Vein endothelial cell (primary cell): ENCODE measurements at places on chromosomes 6 and 20. TPM values are rescaled to one million over a fixed set of nuclear protein-coding genes. Genes with fewer than 3 reads are reported as not detected.

The C2 gene
- 0.65 TPM in 1 of 2 replicates, not detected in the other for total RNA-seq

The SOX18 gene
- total RNA-seq, result 52.4 and 56.8 TPM in 2 replicates

The GINS1 gene
- 6.2 and 20.5 TPM in 2 replicates for total RNA-seq

The ELOVL2 gene
- not detected in 2 replicates for total RNA-seq

The ALDH8A1 gene
- total RNA-seq, result 0.48 TPM in 1 of 2 replicates, not detected in the other

The PPP1R3G gene
- 0.38 and 0.98 TPM in 2 replicates for total RNA-seq

The COL21A1 gene
- 1.6 and 5.3 TPM in 2 replicates for total RNA-seq

The CALHM6 gene
- 0.33 and 0.48 TPM in 2 replicates for total RNA-seq

The CLVS2 gene
- not detected in 2 replicates for total RNA-seq

The SLC52A3 gene
- under 0.01 and 0.10 TPM in 2 replicates for total RNA-seq
